Fibroblast of villous mesenchyme (primary cell): ENCODE measurements at places on chromosomes 3 and 15. TPM values are rescaled to one million over a fixed set of nuclear protein-coding genes. Genes with fewer than 3 reads are reported as not detected.

DNA sequence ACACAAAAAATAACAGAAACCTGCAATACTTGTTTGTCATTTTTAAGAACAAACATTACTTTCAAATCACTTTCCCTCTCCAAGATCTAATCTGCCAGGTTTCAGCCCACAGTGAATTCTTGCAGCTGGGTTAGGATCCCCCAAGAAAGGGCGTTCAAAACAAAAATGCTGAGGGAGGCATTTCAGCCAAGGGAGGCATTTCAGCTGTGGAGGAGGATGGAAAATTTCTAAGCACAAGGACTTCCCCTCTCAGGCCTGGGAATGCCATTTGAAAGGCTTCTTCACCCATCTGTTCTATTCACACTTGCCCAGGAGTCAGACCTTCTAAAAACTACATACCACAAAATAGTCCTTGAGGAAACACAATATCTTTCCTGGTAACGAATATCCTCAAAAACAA is 69.1 kb downstream of the P3H2 start:
- DNase-seq: no peak

- DNase-seq: no peak
Measured at GRCh38 chr3:138132239-138132638, at the start of gene A4GNT. A4GNT (minus strand) TSS chr3:138132390; CDS start chr3:138131256, 1,134 bp downstream.

DNA sequence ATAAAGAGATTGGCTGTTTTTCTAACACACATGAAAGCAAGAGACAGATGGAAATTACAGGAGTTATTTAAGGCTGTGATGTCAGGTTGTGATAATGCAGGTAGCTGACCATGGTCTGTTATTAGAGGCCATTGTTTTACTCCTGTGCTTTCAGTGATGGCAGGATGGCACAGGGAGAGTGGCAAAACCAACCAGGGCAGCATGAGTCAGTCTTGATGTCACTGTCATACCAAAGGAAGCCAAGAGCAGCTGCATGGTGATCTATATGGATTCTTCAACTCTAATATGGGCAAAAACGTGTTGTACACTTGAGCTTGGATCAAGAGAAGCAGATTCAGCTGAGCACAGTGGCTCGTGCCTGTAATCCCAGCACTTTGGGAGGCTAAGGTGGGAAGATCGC is 91.8 kb upstream of the LMOD3 start:
- no peak for DNase-seq

DNA sequence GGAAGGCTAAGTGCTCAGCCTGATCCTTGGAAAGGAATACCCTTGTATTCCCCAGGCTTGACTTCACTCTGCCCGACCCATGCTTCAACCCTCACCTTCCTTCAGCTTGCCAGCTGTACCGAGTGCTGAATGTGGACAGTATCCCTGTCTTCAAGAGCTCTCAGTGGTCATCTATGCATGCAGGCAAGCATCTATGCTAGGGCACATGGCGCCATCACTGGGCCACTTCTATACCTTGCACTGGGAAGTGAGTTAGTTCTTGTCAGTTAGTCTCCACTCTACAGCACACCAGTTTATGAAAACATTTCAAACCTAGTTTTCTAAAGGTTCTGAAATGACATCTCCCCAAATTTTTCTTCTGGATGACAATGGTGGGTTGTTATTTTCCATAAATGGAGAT is 82.0 kb upstream of the MYRIP start:
- DNase-seq: no peak

- no peak for DNase-seq
Measured at GRCh38 chr15:48059791-48060190, 61.0 kb upstream of the SLC24A5 start.

- DNase-seq: peak; percentile 12
Measured at GRCh38 chr15:58258501-58259292, 120.5 kb downstream of the AQP9 start.

DNA sequence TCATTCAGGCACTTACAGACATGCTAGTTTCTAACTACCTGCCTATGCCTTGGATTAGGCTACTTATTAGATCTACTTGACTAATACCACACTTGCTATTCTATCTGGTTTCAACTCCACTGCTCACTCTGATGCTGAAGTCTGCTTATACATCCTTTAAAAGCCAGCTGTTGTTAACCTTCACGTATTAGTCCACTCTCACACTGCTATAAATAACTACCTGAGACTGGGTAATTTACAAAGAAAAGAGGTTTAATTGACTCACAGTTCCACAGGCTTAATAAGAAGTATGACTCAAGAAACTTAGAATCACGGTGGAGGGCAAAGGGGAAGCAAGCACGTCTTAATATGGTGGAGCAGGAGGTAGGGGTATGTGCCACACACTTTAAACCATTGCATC is 47.7 kb upstream of the ANKRD28 start:
- DNase-seq: no peak

GRCh38 chr15:94105760-94106159 is 125.6 kb upstream of the MCTP2 start:
- peak; percentile 45 for DNase-seq

DNA sequence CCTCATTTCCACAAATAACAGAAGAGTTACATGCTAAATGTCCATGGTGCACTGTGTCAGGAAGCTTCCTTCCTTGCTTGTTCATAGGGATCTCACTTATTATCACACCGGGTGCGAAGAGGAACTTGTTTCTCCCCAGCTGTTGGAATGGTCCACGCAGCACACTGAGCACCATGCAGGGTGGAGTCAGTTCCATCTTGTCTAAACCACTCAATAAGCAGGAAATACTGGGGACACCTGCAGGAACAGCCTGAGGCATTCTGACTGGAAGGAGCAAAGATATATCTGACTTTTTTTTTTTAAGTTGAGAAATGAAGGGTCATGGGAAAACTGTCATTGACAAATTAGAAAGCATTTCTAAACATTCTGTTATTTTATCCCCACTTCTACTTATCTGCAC is 70.0 kb upstream of the WDR72 start:
- no peak for DNase-seq

- DNase-seq: no peak
Measured at GRCh38 chr15:53586799-53587198, 172.7 kb downstream of the WDR72 start.

DNA sequence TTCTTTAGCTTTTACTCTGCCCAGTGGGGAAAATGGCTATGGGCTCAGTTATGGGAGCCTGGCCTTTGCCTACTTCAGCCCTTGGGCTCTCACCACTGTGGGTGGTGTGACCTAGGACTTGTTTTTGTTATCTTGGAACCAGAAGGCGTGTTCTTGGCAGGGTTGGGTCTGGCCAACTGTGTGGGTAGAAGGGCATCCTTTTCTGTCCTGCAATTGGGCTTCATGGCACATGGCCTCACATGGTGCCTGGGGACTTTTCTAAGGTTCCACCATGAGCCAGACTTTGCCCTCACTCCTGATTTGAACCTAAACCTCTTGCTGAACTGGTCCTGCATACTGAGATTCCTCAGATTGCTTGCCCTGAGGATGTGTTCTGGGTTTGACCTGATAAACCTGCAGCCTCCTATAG is 1.7 kb downstream of the GLYCTK start:
- DNase-seq: no peak

- DNase-seq: peak; percentile 54
Measured at GRCh38 chr3:110375751-110376518, 695.7 kb upstream of the NECTIN3 start.

- no peak for DNase-seq
Measured at GRCh38 chr3:71783152-71783551, 1.8 kb downstream of the PROK2 start.

GRCh38 chr3:4355401-4356219 is 52.4 kb downstream of the SETMAR start:
- no peak for DNase-seq

DNA sequence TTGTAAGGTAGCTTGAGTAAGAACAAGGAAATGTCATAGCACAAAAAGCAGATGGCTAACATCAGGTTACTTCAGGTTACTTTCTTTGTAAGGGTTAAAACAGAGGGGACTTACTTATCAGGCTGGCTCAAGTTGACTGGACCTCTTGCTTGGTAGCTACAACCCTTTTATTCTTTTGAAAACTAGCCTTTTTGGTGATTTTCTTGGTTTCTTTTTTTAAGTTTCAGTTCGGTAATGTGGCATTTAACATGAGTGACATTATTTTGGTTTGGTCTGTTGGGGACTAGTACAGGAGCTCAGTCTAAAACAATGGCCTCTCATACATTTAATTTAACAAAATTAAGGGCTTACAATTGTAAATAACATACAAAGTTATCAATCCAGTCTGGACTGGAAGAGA is 621.4 kb downstream of the OTOL1 start:
- DNase-seq: no peak

DNA sequence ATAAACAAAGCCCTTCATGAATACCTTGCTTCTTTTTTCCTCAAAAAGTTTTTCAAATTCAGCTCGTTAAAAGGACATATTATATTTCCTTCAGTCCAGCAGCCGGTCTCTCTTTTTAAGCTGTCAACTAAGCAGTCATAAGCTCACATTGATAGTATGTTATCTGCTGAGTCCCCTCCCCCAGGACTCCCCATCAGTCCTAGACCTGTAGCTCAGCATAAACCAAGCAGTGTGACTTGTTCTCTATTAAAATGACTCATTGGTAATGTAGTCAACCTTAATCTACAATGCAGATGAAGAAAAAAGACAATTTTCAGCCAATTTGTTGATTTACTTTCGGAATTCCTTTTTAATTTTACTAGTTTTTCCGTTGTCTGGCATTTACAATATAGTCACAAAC is 483.8 kb downstream of the MECOM start:
- DNase-seq: no peak

GRCh38 chr3:169260296-169260695 is 403.2 kb downstream of the MECOM start:
- DNase-seq: no peak

- no peak for DNase-seq
Measured at GRCh38 chr3:58349792-58350626, 17.3 kb downstream of the PXK start.

DNA sequence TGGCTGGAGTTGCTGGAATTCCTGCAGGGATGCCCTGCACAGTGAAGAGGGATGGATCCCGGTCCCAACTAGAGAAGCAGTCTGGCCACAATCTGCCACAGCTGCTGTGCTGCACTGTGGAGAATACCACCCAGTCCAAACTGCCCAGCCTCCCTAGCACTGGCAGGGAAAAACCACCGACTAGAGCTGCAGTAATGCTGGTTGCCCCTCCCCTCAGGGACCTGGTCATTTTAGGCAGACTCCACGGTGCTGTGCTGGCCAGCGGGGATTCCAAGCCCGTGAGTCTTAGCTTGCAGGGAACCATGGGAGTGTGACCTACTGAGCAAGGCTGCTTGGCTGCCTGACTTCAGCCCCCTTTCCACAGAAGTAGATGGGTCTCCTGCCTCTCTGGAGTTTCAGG is 478.0 kb upstream of the ATP11B start:
- no peak for DNase-seq

- DNase-seq: no peak
Measured at GRCh38 chr3:197010556-197011351, 18.9 kb downstream of the MELTF start.

GRCh38 chr15:38424101-38424552 is 29.8 kb upstream of the FAM98B start:
- peak; percentile 37 for DNase-seq

- DNase-seq: no peak
Measured at GRCh38 chr3:127475975-127476705, 114.4 kb downstream of the TPRA1 start.

GRCh38 chr15:96416934-96417759 is 86.6 kb downstream of the NR2F2 start:
- peak; percentile 16 for DNase-seq

GRCh38 chr3:114417675-114418074 is 123.8 kb downstream of the TIGIT start:
- DNase-seq: no peak

DNA sequence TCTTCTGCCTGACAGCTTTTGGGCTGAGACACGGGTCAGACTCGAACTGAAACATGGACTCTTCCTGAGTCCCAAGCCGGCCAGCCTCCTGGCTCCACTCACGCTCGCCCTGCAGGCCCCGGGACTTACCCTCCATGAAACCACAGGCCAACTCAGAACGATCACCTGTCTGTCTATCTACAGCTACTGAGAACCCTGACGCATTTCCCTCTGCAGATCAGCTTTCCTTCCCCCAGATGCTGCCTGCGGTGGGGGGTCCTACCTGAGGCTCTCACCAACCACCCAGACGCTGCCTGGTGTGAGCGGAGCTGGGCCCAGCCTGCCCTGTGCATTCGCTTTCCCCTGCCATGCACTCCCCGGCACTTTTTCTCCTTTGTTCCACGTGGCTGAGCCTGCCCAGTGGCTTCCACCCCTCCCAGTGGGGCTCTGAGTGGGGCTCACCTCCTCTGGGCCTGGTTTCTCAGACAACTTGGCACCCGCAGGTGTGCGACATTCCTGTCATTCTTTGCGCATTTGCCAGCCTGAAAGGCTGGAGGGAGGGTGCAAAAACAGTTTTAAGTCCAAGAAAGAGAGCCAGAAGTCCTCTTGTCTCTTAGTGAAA is 60.2 kb downstream of the PLXNA1 start:
- no peak for DNase-seq

GRCh38 chr3:55017876-55018275 is 90.0 kb upstream of the LRTM1 start:
- DNase-seq: no peak

GRCh38 chr3:14660942-14661341 is 9.4 kb downstream of the CCDC174 start:
- no peak for DNase-seq

GRCh38 chr3:51591231-51591630 is 52.7 kb downstream of the RAD54L2 start:
- DNase-seq: peak; percentile 63

- DNase-seq: no peak
Measured at GRCh38 chr15:43908516-43909050, 81.8 kb downstream of the WDR76 start.

DNA sequence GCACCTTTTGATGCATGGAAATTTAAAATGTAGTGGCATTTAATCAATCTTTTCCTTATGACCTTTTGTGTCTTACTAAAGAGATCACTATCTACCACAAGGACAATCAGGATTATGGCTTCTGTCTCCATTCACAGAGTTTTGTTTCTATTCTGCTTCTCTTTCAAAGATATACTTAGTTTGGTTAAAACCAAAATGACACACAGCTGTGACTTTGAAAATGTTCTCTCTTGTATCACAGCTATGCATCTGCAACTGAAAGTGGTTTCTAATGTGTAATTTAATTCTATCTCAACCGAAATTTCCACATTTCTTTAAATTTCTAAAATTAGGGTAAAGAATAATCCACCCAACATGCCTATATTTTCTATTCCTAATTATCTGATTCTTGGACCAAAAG is 27.7 kb downstream of the HLTF start:
- no peak for DNase-seq

The SHF gene
- total RNA-seq: 2.3 and 2.6 TPM in 2 replicates

The FANCD2OS gene
- not detected in 2 replicates for total RNA-seq

The ZKSCAN7 gene
- total RNA-seq: 5.8 and 6.0 TPM in 2 replicates

The ROPN1 gene
- under 0.01 TPM in 1 of 2 replicates, not detected in the other for total RNA-seq

The SATB1 gene
- 13.5 and 17.7 TPM in 2 replicates for total RNA-seq

The TMCO5A gene
- not detected in 2 replicates for total RNA-seq

The CGNL1 gene
- 0.43 and 0.64 TPM in 2 replicates for total RNA-seq

The TMEM39A gene
- 72.2 and 88.5 TPM in 2 replicates for total RNA-seq

The C2CD4A gene
- total RNA-seq: not detected in 2 replicates

The C3orf52 gene
- 5.2 and 7.3 TPM in 2 replicates for total RNA-seq

The GABPB1 gene
- total RNA-seq: 33.8 and 44.9 TPM in 2 replicates

The SH2D7 gene
- total RNA-seq: not detected in 2 replicates

The ERICH6 gene
- 0.32 and 0.43 TPM in 2 replicates for total RNA-seq

The PP2D1 gene
- total RNA-seq: not detected in 2 replicates

The DNAH1 gene
- total RNA-seq: 4.7 and 4.8 TPM in 2 replicates

The SLC35G2 gene
- 5.8 and 17.3 TPM in 2 replicates for total RNA-seq

The CCR5 gene
- under 0.01 TPM in 1 of 2 replicates, not detected in the other for total RNA-seq

The DISP2 gene
- under 0.01 TPM in 2 replicates for total RNA-seq

The MESP2 gene
- total RNA-seq: 0.32 and 0.43 TPM in 2 replicates

The KLHL6 gene
- not detected in 2 replicates for total RNA-seq

The SYNM gene
- 5.6 and 8.4 TPM in 2 replicates for total RNA-seq

The ZIC1 gene
- total RNA-seq: not detected in 2 replicates

The AADACL2 gene
- total RNA-seq: not detected in 2 replicates
